ENCODE measurements at places on chromosomes 2 and 18. TPM values are rescaled to one million over a fixed set of nuclear protein-coding genes. Genes with fewer than 3 reads are reported as not detected.

The DCDC2C gene
- not detected for total RNA-seq

The SS18 gene
- 69.5 TPM for total RNA-seq

The PLGLB2 gene
- 2.5 TPM for total RNA-seq

DNA sequence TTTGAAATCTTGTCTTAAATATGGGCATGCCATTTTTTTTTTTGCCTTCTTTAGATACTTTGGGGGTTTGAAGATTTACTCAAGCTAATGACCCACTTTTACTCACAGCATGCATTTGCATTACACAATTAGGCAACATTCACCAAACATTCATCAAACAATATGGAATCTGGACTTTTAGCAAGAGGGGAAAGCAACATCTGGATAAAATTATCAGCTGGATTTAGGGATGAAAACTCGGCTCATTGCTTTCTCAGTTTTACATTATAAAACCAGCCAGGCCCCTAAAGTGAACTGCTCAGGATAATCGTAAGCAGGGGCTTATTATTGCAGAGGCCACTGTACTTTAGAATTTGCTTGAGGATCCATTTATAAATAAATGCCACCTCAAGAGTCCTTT, 44.7 kb downstream of the SOX11 start:
- no peak overlapping the region for H3K27ac ChIP-seq
- DNase-seq = no peak
- no peaks in the 10 kb centered on the region for H3K4me1 ChIP-seq
- H3K27me3 ChIP-seq = no peaks in the 10 kb centered on the region
- H3K36me3 ChIP-seq = no peaks in the 10 kb centered on the region
- no peak overlapping the region for H3K4me3 ChIP-seq

GRCh38 chr2:180124273-180125139, 117.4 kb upstream of the CWC22 start:
- peaks cover 3% of the 10 kb centered on the region for H3K27me3 ChIP-seq
- no peak overlapping the region for H3K4me3 ChIP-seq
- H3K36me3 ChIP-seq = no peaks in the 10 kb centered on the region

DNA sequence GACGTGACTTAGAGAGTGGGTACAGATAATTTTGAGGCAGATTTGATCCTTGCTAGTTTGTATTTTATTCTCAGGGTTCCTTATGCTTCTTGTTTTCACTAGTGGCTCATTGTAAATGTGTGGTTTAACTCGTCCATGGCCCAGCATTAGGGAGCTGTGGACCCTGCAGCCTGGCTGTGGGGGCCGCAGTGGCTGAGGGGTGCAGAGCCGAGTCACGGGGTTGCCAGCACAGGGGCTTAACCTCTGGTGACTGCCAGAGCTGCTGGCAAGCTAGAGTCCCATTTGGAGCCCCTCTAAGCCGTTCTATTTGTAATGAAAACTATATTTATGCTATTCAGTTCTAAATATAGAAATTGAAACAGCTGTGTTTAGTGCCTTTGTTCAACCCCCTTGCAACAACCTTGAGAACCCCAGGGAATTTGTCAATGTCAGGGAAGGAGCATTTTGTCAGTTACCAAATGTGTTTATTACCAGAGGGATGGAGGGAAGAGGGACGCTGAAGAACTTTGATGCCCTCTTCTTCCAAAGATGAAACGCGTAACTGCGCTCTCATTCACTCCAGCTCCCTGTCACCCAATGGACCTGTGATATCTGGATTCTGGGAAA, 269.9 kb downstream of the MYT1L start:
- H3K27me3 ChIP-seq = peaks cover 12% of the 10 kb centered on the region
- DNase-seq = no peak
- peaks cover 9% of the 10 kb centered on the region for H3K36me3 ChIP-seq
- H3K4me1 ChIP-seq = peaks cover 13% of the 10 kb centered on the region
- no peak overlapping the region for H3K27ac ChIP-seq

DNA sequence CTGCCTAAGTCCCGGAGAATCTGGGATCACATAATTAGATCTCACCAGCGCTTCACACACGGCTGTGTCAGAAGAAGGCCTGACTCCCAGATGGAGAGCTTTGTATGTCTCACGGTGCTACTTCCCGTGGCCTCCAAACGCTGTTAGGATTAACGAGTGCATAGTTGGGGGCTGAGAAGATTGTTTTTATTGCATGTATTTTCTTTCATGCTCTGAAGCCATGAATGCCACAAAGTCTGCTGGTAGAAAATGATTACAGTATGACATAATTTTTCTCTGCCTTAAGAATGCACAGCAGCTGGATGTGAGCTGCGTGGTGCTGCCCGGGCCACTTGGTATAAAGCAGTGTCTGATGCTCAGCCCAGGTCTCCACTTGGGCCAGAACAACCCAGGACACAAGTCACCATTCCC, 166.5 kb downstream of the SEPTIN10 start:
- H3K4me3 ChIP-seq = no peak overlapping the region
- peaks cover 16% of the 10 kb centered on the region for H3K36me3 ChIP-seq
- no peak for DNase-seq
- peaks cover 17% of the 10 kb centered on the region for H3K27me3 ChIP-seq

DNA sequence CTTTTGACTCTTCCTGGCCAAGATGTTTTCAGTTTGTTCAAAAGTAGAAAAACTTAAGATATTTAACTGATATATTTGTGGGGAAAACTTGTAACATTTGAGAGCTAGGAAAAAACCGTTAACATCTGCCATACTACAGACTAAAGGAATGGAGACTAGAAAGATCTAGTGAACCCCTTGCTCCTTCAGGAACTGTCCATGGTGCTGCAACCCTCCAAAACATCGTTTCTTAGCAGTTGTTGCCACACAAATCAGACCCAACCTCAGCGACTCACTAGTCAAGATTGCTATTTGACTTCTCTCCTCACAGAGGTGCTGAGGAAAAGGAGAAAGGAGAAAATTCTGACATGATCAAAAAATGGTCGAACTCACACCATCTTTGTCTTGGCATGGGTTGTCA, 393.8 kb upstream of the LYPD1 start:
- H3K4me1 ChIP-seq = no peaks in the 10 kb centered on the region
- no peak for DNase-seq
- H3K36me3 ChIP-seq = no peaks in the 10 kb centered on the region
- H3K27ac ChIP-seq = no peak overlapping the region
- H3K27me3 ChIP-seq = no peaks in the 10 kb centered on the region

- DNase-seq = no peak
- peaks cover 6% of the 10 kb centered on the region for H3K36me3 ChIP-seq
- H3K27ac ChIP-seq = no peak overlapping the region
- H3K27me3 ChIP-seq = peaks cover 56% of the 10 kb centered on the region
- H3K4me3 ChIP-seq = no peak overlapping the region
Observed at GRCh38 chr2:67437114-67437513, 40.0 kb downstream of the ETAA1 start.

DNA sequence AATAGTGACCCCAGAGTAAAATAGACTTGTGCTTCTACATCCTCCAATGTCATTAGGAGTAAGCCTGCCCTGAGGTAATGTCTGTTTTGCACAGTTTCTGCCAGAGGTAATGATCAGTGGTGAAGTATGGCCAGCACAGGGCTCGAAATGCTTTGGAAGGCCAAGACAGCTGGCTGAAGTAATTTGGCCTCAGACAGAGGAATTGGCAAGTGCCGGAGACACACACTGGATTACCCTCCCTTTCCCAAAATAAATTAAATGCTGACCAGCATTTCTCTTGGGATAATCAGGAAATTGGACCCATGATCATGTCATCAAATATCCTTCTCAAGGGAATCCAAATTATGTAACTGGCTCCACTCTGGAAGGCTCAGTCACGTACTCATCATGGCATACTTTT, 379.0 kb upstream of the CHST9 start:
- H3K4me3 ChIP-seq = no peak overlapping the region
- no peaks in the 10 kb centered on the region for H3K4me1 ChIP-seq
- no peaks in the 10 kb centered on the region for H3K36me3 ChIP-seq
- H3K27ac ChIP-seq = no peak overlapping the region
- no peaks in the 10 kb centered on the region for H3K27me3 ChIP-seq
- no peak for DNase-seq
